Pancreas (tissue), 10 donors: ENCODE measurements at places on chromosomes 12 and 14.

- DNase-seq: no peak
These were observed 11.6 kb upstream of the FAM177A1 start for GRCh38 chr14:35034440-35034833.

DNA sequence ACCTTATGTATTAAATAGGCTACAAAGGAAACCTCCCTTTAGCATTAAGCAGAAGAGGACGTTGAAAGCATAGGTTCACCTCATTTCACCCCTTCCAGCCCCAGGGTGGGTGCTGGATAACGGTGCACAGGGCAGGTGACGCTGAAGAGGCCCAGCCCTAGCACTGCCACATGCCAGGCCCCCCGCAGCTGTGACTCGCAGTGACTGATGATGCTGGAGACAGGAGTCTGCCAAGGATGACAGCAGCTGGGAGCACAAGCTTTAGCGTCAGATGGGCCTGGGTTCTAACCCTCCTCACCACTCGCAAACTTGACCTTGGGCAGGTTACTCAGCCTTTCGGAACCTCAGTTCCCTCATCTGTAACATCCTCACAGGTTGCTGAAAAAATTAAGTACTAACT is 76.7 kb downstream of the TBK1 start:
- DNase-seq: no peak

DNA sequence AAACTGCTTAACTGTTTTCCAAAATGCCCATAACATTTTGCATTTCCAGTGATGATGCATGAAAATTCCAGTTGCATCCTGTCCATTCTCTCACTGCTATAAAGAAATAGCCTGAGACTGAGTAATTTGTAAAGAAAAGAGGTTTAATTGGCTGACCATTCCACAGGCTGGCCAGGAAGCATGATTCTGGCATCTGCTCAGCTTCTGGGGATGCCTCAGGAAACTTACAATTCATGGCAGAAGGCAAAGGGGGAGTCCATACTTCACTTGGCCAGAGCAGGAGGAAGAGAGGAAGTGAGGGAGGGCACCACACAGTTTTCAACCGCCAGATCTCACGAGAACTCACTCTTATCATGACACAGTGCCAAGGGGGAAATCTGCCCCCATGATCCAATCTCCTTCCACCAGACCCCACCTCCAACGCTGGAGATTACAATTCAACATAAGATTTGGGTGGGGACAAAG is 18.2 kb upstream of the CLEC2D start:
- no peak for DNase-seq

DNA sequence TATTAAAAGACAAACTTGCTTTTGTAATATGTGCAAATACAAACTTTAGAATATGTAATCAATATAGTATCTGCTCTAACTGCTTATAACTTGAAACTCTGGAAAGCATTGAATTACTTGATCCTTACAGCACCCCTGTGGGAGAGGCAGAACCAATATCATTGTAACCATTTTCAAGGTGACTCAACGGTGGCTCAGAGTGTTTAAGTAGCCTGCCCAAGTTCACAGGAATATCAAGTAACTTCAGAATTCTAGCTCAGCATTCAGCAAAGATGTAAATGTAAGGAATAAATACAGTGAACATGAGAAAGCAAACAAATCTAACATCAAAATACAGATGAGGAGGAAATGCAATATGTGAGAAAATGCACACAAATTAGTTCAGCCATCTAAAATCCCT is 264.6 kb downstream of the NELL2 start:
- DNase-seq: no peak

DNA sequence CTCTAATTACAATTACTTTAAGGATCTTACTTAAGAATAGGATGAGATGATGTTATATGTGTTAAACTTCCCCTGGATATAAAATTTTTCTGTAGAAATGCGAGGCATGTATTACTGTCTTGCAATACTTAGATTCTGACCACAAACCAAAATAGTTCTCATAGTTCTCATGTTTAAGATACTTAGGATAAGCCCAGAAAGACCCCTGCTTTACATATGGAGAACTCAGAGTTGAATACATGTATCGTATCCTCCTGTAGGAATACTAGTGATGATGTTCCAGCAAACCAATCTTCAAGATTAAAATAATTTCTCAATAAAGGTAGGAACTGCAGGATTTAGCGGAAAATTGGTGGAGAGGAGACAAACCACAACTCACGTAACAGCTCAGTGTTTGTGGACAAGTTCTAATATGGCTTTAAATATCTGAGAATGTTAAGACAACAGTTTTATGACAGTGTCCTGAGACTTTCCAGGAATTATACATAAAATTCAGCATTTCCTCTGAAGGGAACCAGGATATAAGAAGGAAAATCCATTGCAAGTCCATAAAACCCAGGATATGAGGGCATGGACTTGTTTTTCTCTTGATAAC is 114.7 kb upstream of the CRY1 start:
- no peak for DNase-seq

DNA sequence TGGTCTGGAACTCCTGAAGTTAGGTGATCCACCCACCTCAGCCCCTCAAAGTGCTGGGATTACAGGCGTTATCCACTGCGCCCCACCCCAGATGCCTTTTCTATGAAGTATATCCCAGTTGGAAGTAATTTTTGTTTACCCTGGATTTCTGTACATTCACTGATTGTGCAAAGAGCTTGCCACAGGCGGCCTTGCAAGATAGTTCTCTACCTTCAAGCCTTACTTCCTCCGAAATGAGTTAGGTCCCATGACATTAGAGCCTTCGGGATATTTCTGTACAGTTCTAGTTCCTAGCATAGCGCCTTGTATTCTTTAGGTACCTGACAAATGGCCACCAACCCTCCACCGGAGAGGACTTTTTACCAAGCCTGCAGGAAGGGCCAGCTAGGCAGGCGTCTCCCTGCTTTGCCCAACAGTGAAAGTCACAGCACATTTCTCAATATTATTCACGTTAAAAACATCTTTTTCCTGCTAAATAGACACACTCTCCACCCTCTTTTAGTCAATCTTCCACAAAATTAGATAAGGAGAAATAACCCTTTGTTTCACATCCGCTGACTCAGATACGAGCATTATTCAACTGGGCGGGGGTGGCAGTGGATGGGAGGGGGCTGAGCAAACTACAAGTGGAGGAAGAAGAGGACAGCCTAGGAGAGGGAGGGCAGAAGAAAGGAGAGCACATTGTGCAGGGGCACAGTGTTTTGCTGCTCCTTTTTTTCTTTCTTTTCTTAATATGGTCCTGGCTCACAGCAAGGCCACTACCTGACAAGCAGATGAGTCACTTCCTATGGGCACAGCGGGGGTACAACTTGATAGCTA is 40.0 kb upstream of the CAPRIN2 start:
- DNase-seq: no peak

DNA sequence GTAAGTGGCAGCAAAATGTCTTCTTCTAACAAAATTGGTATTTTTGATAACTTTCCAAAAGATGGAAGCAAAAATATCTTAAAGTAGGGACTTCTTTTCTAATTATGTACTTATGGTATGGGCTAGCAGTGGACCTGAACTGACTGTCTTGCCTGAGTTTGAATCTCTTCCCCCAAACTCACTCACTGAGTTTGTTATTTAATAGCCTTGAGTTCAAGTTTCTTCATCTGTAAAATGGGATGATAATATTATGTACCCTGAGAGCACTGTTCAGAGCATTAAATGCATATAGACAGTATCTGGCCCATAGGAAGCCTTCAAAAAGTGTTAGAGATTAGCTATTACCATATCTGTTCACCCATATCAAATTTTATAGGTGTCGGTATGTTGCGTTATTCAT is 210.4 kb upstream of the NUDT4 start:
- no peak for DNase-seq

DNA sequence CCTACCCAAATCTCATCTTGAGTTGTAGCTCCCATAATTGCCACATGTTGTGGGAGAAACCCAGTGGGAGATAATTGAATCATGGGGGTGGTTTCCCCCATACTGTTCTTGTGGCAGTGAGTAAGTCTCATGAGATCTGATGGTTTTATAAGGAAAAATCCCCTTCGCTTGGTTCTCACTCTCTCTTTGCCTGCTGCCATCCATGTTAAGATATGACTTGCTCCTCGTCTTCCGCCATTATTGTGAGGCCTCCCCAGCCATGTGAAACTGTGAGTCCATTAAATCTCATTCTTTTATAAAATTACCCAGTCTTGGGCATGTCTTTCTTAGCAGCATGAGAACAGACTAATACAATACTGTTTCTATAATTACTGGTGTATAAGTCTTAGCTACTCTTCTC is 6.5 kb upstream of the BCAT1 start:
- no peak for DNase-seq

- DNase-seq: no peak
These were observed 391 bp downstream of the SERPINA4 start for GRCh38 chr14:94561656-94562010.

DNA sequence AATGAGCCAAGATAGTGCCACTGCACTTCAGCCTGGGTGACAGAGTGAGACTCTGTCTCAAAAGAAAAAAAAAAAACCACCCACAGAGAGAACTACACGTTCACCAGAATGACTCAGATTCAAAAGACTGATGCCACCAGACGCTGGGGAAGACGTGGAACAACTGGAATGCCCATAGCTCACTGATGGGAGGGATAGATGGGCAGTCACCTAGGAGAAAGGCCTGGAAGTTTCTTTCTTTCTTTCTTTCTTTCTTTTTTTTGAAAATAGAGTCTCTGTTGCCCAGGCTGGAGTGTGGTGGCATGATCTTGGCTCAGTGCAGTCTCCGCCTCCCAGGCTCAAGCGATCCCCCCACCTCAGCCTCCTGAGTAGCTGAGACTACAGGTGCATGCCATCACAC is 10.0 kb upstream of the KLC1 start:
- DNase-seq: no peak

DNA sequence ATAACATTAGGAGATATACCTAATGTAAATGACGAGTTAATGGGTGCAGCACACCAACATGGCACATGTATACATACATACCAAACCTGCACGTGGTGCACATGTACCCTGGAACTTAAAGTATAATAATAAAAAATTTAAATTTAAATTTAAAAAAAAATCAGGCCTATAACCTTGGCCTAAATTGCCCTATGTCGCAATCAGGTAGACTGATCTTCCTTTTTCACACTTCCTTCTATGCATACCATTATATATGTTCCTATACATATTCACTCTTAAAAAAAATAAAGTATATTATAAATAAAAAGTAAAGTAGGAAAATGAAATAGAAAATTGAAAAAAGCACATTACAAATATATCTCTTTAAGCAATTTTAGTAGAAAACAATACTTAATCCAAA is 117.7 kb upstream of the GARIN2 start:
- no peak for DNase-seq

DNA sequence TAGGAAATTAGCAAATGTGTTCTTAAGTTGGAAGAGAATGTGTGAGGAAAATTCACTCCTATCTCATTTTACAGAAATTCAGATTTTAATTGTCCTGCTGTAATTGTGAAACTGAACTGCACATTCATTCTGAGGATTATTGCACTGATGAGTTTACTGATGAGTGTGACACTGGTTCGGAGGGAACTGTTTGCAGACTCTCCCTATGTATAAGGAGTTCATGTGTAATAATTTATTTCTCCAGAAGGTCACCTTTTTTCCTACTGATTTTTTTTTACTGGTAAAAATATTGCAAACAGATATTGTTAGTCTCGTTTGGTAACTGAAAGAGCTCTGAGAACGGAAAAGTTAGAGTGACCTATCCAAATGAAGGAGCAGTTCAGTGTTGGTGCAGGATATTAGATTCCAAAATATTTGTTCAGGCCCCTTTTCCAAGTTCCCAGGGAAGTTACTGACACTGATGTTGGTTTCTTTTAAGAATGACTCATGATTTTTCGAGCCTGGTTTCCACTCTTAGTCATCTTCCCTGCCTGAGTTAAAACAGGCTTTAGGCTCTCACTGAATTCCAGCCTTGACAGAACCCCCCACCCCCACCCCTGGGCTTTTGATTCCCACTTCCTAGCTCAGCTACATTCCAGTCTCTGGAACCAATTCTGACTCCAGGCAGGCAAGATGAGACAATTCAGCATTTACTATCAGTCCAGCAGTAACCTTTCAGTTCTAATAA is 18.4 kb downstream of the ANO6 start:
- peak; percentile 31 for DNase-seq

DNA sequence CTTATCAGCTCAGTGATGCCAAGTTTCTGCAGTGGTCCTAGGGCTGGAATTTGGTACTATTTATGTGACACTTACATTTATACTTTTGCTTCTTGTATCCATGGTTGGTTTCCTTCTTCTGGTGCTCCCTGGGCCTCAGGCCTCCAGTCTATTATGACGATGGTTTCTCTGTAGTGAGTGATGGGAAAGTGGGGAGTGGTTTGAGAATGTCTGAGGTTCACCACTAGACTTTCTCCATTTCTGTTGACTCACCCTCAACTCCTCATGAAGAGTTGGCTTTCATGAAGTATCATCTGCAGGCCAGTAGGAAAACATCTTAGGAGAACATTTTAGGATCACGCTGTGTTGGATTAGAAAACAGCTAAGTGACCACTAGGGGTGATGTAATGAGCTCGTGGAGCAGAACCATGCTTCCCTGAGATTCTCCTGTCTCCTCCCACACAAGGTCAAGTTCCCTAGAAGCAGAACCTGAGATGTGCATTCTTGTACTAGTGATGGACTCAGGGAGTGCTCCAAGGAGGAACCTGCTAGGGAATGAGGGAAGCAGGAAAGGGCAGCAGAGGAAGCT is 32.1 kb downstream of the RPH3A start:
- no peak for DNase-seq

DNA sequence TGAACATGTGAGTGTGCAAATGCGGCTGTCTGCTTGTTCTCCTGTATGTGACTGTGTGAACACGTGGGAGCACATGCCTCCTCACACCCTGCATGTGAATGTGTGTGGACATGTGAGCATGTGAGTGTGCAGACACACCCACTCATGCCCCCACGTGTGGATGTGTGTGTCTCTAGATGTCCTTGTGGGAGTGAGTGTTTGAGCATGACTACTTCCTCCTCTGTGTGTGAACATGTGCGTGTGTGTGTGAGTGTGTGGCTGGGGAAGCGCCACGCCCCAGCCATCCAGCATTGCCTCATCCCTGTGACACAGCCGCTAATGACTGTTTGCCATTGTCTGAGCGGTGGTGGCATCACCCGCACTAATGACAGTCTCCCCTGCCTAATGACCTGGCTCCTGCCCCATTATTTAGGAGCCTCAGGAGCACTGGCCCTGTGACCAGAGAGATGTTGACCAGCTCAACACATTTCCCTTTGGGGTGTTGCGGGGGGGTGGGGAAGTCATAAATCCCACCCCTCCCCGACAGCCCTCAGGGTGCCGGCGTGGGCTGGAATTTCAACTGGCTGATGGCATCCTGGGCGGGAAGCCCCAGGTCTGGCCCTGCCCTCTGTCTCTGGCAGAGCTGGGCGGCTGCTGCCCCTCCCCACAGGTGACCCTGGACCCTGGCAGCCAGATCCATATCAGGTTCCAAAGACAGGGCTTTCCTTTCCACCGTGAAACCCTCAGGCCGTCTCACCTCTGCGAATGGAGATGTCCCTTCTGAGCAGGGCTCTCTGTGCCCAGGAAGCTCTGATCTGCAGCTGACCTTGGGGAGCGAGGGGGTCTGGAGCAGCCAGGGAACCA is 11.5 kb upstream of the KRT80 start:
- DNase-seq: peak; percentile 65

GRCh38 chr12:107864235-107864634 is 89.7 kb downstream of the ASCL4 start:
- DNase-seq: no peak
